Fibroblast of skin of abdomen (primary cell): ENCODE measurements at places on chromosomes 2 and 18.

GRCh38 chr2:157922336-157922735 lies 46.2 kb upstream of the ACVR1 start:
- no peak for DNase-seq

DNA sequence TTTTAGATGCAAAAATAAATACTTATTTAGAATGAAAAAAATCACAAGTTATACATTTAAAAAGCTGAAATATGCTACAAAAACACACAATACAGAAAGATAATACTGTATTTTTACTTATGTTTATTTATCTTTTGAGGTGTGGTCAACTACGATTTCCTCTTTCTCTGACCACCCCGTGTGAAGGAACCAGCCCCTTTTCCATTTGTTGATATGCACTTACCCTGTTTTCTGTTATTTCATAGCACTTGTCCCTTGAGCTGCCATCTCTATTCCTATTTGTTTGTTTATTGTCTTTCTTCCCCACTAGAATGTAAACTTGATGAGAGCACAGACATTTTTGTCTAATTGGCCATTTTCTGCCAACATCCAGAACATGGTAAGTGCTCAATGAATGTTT lies 460.5 kb upstream of the TRIB2 start:
- DNase-seq = no peak

GRCh38 chr18:10166164-10166807 lies 252.5 kb downstream of the VAPA start:
- no peak for DNase-seq

DNA sequence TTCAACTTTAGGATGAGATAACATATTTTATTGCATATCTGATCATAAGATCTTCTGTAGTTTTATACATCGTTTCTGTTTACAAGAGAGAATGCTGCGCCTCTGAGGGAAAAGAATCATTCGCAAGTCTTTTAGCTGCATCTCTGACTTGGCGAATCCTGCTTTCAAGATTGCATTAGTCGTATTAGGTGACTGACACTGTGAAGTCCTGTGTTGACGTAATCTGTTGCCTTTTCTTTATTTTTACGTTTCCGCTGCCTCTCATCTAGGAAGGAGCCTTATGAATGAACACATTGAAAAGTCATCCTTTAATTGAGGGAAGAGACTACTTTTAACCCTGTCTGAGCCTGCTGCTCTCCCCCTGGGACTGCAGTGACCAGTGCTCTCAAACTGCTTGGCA lies 101.5 kb downstream of the LDLRAD4 start:
- no peak for DNase-seq

DNA sequence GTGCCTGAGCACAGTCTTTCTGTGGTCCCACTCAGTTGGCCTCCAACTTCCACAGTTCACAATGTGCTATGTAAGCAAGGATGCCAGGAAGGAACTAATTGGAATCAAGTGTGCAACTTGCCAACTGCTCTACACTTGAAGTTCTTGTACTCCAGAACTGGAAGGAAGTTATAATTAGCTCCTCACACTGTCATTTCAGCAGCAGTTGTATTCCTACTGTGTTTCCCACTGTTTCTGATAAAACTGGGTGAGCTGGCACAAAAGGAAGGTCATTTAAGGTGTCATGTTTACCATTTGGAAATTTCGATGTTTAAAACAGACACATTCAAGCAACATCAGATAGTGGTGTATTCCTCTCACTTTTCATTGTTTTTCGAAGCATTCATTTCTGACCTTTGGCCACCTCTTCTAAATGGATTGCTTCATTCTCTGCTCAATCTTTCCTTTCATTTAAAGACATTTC lies 84.2 kb downstream of the ANTXR1 start:
- DNase-seq = no peak

DNA sequence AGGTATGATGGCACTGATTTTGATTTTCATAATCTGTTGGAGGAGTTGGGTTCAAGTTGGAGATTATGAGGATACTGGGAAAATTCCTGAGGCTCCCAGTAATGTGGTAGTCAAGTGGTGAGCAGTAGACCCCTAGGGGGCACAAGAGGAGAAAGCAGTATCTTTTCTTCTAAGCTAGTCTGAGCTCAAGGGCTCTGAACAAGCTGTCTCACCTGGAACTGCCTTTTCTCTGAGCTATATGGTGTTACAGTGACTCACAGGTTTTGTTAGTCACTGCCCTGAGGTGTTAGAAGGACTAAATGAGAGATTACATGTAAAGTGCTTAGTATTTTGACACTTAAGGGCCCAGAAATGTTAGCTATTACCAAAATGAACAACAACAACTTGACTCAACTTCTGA lies 42.2 kb downstream of the CD302 start:
- peak; percentile 17 for DNase-seq

DNA sequence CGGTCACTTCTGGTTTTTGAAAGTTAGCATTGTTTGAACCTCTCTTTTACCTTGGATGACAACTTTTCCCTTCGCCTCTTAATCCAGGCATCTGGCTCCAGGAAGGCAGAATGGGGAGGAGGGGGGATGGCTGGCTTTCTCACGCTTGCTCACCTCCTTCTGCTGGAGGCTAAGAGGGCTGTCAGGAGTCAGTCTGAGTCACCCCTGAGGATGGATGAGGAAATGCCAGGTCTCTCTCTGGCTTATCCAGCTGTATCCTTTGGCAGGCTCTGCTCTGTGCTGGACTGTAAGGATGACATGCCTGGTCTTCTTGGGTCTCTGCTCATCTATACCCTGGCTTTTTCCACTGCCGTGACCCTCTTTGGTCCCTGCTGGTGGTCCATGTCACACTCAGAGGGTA lies 142.9 kb upstream of the GYPC start:
- DNase-seq = peak; percentile 22
